ENCODE measurements at places on chromosomes 3 and 15. TPM values are rescaled to one million over a fixed set of nuclear protein-coding genes. Genes with fewer than 3 reads are reported as not detected.

DNA sequence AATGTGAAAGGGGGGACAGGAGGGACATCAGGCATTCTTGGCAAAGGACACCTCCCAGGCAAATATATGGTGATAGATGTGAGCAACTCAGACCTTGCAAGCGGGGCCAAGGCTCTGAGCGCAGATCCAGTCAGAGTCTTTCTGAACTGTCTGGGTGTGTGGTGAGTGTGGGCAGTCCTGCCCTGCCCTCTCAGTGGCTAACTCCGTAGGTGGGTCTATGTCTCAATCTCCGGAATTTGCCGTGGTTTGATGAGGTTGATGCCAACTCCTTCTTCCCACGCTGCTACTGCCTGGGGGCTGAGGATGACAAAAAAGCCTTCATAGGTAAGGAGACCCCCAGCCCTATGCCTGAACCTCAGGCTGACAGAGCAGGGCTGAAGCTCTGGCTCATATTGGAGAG lies 7.4 kb downstream of the TTLL3 start:
- DNase-seq = no peak
- H3K27ac ChIP-seq = no peak overlapping the region
- no peak overlapping the region for H3K4me3 ChIP-seq
- peaks cover 49% of the 10 kb centered on the region for H3K36me3 ChIP-seq
- no peaks in the 10 kb centered on the region for H3K27me3 ChIP-seq

GRCh38 chr3:80010021-80010571 lies 242.3 kb upstream of the ROBO1 start:
- no peaks in the 10 kb centered on the region for H3K27me3 ChIP-seq
- no peaks in the 10 kb centered on the region for H3K36me3 ChIP-seq
- DNase-seq = no peak
- no peak overlapping the region for H3K4me3 ChIP-seq

DNA sequence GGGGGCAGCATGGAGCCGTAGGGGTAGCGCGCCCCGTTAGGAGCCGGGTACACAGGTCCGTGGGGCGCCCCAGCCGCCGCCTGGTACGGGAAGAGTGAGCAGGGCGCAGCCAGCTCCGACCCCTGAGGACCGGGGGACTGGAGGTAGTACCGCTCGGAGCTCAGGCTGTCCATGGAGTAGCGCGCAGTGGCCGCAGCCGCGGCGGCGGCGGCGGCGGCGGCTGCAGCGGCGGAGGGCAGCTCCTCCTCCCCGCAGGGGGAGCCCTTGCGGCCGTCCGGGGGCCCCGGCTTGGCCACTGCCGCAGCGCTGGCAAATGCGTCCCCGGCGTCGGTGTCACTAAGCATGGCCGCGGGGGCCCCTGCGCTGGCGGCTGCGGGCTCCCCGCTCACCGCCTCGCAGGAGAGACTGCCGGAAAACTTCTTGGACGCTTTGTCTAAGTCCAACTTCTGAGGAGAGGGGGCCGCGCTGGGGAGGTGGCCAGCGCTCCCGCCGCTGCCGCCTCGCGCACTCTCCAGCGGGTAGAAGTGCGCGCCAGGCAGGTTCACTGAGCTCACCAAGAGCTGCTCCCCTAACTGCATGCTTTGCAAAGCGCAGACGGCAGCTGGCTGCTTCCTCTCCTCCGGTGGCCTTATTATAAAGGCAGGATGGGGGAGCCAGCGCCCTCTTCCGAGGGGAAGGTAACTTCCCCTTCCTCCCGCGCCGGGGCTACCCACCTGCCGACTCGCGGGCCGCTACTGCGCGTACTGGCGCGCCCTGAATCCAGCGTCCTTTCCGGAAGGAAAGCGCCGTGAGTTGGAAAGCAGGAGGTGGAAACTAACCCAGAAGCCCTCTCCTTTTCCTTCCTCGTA lies at the start of gene EOMES:
EOMES (minus strand) TSS at position 607 of the 848 bp plus-strand sequence; CDS start at position 578, 29 bp downstream.
- peak; percentile 46 for DNase-seq
- peaks cover 11% of the 10 kb centered on the region for H3K4me1 ChIP-seq
- H3K4me3 ChIP-seq = peak within 1 kb of the TSS; percentile 19
- H3K36me3 ChIP-seq = no peaks in the 10 kb centered on the region

DNA sequence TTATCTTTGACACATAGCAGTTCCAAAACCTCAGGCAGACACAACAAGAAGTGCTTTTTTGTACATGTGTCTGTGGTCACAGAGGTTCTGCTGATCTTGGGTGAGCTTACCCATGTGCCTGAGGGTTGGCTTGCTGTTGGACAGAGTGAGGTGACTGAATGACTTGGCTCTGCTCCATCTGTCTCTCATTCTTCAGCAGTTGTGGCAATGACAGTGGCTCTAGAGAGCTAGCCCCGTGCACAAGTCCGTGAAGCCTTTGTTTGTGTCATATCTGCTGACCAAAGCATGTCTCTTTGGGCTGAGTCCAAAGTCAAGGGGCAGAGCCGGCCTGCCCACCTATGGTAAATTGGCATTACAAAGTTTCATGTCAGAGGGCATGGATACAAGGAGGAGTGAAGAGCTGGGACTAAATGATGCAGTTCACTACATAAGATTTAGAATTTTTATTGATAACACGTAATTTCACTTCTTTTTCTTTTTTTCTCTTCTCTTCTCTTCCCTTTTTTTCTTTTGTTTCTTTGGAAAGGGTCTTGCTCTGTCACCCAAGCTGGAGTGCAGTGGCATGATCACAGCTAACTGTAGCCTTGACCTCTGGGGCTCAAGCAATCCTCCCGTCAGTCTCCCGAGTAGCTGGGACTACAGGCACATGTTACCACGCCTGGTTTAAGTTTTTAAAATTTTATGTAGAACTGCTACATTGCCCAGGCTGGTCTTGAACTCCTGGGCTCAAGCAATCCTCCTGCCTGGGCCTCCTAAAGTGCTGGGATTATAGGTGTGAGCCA lies 77.9 kb downstream of the ITPR1 start:
- H3K27ac ChIP-seq = no peak overlapping the region
- DNase-seq = no peak
- H3K36me3 ChIP-seq = no peaks in the 10 kb centered on the region
- H3K4me1 ChIP-seq = no peaks in the 10 kb centered on the region
- H3K27me3 ChIP-seq = no peaks in the 10 kb centered on the region

GRCh38 chr15:80999623-81000036 lies 1.1 kb upstream of the TLNRD1 start:
- H3K36me3 ChIP-seq = no peaks in the 10 kb centered on the region
- H3K4me3 ChIP-seq = peak overlapping the region; percentile 92
- no peaks in the 10 kb centered on the region for H3K27me3 ChIP-seq
- peaks cover 14% of the 10 kb centered on the region for H3K4me1 ChIP-seq

DNA sequence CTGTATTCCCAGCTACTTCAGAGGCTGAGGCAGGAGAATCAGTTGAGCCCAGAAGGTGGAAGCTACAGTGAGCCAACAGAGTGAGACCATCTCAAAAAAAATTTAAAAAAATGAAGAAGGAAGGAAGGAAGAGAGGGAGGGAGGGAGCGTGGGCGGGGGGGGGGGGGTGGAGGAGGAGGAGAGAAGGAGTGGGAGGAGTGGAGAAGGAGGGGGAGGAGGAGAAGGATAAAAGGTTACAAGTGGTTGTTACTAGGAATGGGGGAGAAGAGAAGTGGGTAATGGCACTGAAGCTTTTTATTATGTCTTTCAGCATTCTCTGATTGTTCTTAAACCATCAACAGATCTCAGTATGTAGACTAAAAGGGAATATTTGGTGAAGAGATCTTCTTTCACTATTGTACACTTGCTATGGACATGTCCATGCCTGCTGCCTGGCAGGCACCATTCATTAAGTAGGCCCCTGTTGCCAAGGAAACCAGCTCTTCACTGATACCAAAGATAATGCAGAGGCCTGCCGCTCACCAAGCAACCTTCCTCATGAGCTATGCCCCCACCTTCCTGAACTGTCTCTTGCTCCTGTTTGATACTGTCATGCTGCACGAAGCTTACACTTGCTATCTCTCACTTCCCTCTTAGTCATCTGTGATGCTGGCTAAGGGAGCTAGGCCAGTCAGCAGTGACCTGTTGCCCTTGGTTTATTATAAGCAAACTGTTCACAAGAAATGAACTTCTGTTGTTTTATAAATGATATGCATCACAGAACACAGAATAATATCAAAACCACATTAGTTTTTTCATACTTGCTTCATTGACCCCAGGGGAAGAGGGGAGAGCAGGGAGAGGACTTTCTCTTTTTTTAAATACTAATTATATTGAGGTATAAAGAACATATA lies 23.1 kb downstream of the EPM2AIP1 start:
- no peaks in the 10 kb centered on the region for H3K27me3 ChIP-seq
- H3K27ac ChIP-seq = peak overlapping the region; percentile 61
- no peaks in the 10 kb centered on the region for H3K4me1 ChIP-seq
- no peaks in the 10 kb centered on the region for H3K36me3 ChIP-seq
- no peak overlapping the region for H3K4me3 ChIP-seq

GRCh38 chr3:57160076-57160764 lies 4.9 kb downstream of the IL17RD start:
- no peak overlapping the region for H3K27ac ChIP-seq
- DNase-seq = no peak
- H3K4me1 ChIP-seq = no peaks in the 10 kb centered on the region
- peaks cover 9% of the 10 kb centered on the region for H3K27me3 ChIP-seq
- no peaks in the 10 kb centered on the region for H3K36me3 ChIP-seq

GRCh38 chr3:169454060-169454317 lies 209.5 kb downstream of the MECOM start:
- H3K4me1 ChIP-seq = peaks cover 4% of the 10 kb centered on the region
- H3K27me3 ChIP-seq = no peaks in the 10 kb centered on the region
- DNase-seq = no peak

DNA sequence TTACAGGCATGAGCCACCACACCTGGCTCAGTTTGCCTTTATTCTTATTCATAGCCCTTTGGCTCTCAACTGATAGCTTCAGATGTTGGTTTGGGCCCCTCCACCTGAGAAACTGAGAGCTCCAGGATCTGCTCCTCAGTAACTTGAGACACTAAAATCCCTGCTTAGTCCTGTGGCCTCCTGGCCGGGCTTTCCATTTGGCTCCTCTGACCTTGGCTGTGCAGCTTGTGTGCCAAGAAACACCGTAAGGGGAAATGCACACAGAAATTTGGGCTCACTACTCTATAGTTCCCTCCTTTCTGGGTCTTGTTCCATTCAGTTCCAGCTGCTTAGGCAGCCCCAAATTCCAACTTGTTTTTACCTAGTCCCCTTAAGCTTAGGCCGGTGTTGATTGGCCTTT lies 24.9 kb downstream of the NIPA2 start:
- no peak overlapping the region for H3K27ac ChIP-seq
- no peaks in the 10 kb centered on the region for H3K27me3 ChIP-seq
- H3K4me3 ChIP-seq = no peak overlapping the region
- no peaks in the 10 kb centered on the region for H3K4me1 ChIP-seq
- no peak for DNase-seq
- peaks cover 20% of the 10 kb centered on the region for H3K36me3 ChIP-seq

DNA sequence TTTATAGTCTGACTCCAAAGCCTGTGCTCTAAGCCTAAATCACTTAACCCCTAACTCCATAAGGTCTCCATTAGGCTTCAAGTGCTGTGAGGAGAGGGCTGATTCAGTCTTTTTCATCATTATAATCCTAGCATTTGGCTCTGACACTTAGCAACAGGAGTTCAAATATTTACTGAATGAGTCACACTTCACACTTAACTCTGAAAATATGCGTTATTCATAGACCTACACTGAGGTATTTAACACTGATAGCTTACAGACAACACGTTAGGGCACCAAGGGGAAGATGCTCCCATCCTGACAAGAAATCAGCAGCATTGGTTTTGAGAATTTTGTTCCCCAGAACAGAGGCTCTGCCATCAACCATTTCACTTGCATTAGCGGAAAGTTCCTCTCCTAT lies 53.5 kb downstream of the MSL2 start:
- H3K36me3 ChIP-seq = no peaks in the 10 kb centered on the region
- no peak overlapping the region for H3K4me3 ChIP-seq
- H3K27me3 ChIP-seq = no peaks in the 10 kb centered on the region
- no peak overlapping the region for H3K27ac ChIP-seq

DNA sequence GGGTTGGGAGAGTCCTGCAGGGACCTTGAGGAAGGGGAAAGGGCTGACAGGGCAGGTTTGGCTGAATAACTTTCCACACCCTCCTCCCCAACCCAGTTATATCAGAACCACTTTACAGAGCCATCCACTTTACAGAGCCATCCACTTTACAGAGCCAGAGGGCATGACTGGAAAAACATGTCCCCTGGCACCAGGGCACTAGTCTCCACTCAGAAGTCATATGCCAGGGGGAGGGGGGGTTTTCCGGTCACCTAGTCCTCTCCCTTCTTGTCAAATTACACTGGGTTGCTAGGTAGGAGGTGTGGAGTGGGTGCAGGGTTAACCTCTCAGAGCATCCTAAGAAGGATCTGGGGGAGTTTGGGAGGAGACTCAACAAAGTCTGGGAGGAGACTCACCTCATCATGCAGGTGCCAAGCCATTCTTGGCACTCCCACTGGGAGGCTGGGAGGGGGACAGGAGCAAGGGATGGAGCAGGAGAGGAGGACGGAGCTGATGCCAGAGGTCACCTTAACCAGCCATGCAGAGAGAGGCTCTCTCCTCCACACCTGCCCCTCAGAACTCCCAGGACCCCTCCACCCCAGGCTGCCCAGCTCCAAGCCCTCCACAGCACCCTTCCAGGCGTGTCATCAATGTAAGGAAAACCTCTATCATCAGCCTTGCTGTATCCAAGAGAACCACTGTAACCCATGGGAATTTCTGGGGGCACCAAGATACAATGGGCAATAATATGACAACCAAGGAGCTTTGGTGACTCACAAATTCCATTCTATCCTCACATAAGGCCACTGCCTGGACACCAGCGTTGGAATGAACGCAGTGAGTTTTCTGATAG lies 1.7 kb downstream of the LRRC2 start:
- H3K4me3 ChIP-seq = no peak overlapping the region
- H3K36me3 ChIP-seq = no peaks in the 10 kb centered on the region

- no peak overlapping the region for H3K4me3 ChIP-seq
- no peak for DNase-seq
- H3K27me3 ChIP-seq = no peaks in the 10 kb centered on the region
- peaks cover 22% of the 10 kb centered on the region for H3K36me3 ChIP-seq
- H3K4me1 ChIP-seq = peaks cover 8% of the 10 kb centered on the region
- H3K27ac ChIP-seq = no peak overlapping the region
Observed at GRCh38 chr3:197958346-197958745, 1.7 kb upstream of the LMLN start.

GRCh38 chr15:79007066-79007465 lies 62.2 kb upstream of the CTSH start:
- H3K4me3 ChIP-seq = no peak overlapping the region
- H3K27me3 ChIP-seq = no peaks in the 10 kb centered on the region
- H3K36me3 ChIP-seq = no peaks in the 10 kb centered on the region

The APBA2 gene
- 0.67 TPM for polyA plus RNA-seq

The FBLN2 gene
- 30.8 TPM for polyA plus RNA-seq

The IL16 gene
- 7.7 TPM for polyA plus RNA-seq

The FAM3D gene
- 173 TPM for polyA plus RNA-seq

The SPESP1 gene
- polyA plus RNA-seq = not detected

The GP9 gene
- 0.06 TPM for polyA plus RNA-seq

The CNTN6 gene
- polyA plus RNA-seq = 0.19 TPM

The GOLGA6L4 gene
- 1.1 TPM for polyA plus RNA-seq

The LNP1 gene
- not detected for polyA plus RNA-seq

The ARHGAP31 gene
- polyA plus RNA-seq = 5.0 TPM

The ISLR gene
- polyA plus RNA-seq = 0.45 TPM

The STRA6 gene
- polyA plus RNA-seq = not detected

The COL8A1 gene
- 4.5 TPM for polyA plus RNA-seq

The TM4SF18 gene
- polyA plus RNA-seq = 5.3 TPM

The IL17RB gene
- polyA plus RNA-seq = 2.4 TPM

The ROPN1 gene
- not detected for polyA plus RNA-seq

The MYEF2 gene
- 1.1 TPM for polyA plus RNA-seq
